ENCODE measurements at places on chromosomes 12 and 14. TPM values are rescaled to one million over a fixed set of nuclear protein-coding genes. Genes with fewer than 3 reads are reported as not detected.

DNA sequence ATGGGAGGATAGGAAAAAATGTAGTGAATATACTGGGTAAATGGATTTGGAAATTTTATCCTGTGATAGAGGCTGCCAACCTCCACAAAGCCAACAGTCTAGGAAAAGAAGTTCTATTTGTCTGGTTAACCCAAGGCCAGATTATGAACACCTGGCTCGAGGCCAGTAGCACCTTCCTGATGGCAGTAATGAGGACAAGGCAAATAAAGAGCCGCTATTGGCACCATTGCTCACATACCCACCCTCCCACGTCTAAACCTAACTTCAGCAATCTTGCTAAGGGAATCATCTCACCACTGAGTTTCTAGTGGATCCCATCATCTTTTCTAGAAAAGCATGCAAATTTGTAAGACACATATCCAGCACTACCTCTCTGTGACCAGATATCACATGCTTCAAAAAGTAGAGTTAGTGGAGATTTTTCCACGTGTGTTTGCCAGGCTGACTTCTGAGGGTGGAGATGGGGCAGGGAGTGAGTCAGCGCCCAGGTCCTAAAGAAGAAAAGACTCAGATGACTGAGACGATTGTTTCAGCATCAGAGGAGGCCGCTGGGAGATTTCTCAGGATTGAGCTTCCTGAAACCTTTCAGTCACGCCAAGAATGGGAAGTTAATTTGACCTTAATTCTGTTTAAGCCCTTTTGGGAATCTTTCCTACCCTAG, 362.9 kb downstream of the EMP1 start:
- DNase-seq, result no peak

Gene SLCO1B1
- total RNA-seq, result not detected

DNA sequence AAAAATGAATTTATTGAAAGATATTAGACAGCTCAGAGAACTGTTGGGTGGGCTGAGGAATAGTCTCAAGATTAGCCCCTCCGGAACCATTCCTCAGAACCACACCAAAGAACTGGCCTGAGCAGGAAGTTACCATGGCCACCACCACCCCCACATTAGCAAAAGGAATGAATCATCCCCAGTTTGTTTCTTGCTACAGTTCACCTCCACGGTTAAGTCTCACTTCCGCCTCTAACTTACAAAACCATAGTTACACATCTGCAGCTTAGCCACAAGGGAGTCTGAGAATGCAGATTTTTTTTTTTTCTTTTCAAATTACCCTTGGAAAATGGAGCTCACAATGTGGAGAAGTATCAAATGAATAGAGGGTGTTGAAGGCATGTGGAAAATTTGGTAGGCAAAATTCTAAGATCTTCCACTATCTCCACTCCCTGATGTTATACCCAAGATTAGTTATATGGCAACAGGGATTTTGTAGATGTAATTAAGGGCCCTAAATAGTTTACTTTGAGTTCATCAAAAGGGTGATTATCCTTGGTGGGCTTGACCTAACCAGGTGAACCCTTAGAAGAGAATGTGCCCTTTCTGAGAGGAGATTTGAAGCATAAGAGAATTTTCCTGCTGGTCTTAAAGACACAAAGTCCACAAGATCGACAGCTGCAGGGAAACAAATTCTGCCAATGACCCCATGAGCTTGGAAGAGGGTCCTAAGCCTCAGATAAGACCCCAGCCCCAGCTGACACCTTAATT, 129.8 kb upstream of the KRR1 start:
- DNase-seq, result no peak

Gene ERP27
- total RNA-seq, result 0.25 TPM

DNA sequence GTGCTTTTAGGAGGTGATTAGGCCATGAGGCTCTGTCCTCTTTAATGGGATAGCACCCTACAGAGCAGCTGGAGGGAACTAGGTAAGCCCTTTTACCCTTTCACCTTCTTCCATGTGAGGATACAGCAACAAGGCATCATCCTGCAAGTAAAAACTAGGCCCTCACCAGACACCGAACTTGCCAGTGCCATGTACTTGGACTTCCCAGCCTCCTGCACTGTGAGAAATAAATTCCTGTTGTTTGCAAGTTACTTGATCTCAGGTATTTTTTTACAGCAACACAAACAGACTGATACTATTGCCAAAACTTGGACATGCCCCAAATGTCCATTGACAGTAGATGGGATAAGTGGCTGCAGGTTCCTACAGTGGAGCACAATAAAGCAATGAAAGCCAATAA, 85.8 kb upstream of the MAP1LC3B2 start:
- no peak for DNase-seq

Gene RPL10L
- not detected for total RNA-seq

- DNase-seq, result no peak
These were observed 32.5 kb downstream of the RGS6 start for GRCh38 chr14:71964716-71965115.

DNA sequence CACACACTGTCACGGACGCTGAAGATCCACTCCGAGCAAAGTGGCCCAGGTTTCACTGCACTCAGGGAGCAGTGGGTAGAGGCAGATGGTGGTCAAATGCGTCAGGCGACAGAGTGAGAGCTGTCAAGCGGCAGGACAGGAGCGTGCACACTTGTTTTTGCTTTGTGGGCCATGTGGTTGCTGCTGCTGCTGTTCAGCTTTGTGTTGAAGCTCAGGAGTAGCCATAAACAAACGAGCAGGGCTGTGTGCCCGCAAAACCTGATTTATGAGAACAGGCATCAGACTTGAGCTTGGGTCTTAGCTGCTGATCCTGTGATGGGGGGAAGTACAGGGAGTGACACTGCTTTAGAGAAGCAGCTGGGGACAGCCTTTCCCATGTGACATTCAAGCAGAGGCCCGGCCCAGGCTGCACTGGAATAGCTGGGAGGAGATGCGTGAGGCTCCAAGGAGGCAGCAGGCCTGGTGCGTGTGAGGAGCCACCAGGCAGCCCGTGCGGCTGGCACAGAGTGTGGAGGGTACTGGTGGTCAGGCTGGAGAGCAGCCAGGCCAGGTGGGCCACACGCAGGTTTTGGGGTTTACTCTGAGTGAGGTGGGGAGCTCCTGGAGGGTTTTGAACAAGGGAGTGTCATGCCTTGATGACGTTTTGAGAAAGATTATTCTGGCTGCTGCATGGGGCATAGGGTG, 31.1 kb upstream of the ASPG start:
- no peak for DNase-seq

Gene SSTR1
- 0.37 TPM for total RNA-seq

GRCh38 chr12:44126806-44127205, 290.9 kb downstream of the TMEM117 start:
- DNase-seq, result no peak

DNA sequence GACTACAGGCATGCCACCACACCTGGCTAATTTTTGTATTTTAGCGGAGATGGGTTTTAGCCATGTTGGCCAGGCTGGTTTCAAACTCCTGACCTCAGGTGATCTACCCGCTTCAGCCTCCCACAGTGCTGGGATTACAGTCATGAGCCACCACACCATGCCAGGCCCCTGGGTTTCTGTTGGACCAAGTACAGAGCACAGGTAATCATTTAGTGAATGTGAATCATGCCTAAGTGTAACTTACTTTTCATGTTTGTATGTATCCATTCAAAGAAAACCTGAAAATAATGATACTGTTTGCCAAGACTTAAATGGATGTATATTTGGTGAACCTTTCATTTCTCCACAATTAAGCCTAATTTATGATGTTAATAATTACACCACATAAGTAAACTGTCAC, 65.9 kb downstream of the FGD6 start:
- DNase-seq, result no peak

Gene GLI1
- 0.37 TPM for total RNA-seq

GRCh38 chr14:90381011-90381786, 15.6 kb upstream of the CALM1 start:
- peak; percentile 63 for DNase-seq

DNA sequence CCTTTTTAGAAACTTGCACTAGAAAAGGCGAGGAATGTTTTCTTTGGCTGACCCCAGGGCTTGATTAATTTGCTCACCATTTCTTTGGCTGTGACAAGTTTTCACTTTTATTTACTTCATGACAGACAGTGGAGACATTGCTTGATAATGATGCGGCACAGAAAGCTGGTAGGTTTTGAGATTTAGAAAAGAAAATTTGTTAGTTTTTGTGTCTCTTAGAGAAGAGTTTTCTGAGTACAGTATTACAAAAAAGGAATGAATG, 18.4 kb downstream of the SRGAP1 start:
- no peak for DNase-seq

DNA sequence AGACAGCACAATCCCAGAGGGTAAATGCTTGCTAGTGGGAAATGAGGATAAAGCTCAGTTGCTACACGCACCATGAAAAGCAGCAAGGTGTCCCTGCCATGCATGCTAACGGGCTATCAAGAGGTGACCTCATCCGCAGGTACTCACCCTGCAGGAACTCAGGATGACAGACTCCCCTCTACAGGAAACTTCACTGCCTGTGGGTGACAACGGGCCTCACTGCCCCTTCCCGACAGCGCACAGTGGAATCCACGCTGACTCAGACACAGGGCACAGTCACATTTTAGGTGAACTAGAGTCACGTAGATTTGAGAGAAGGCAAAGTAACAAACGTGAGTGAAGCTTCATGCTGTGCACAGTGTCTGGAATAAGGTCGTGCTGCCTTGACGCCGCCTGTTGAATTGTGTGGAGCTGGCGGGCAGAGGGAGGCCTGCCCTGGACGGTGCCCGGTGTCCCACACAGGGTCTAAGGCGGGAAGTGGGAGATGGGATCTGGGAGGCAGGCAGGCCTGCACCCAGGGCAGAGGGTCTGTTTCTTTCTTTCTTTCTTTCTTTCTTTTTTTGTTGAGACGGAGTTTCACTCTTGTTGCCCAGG, 331.8 kb downstream of the TMEM132D start:
- DNase-seq, result no peak

Gene CLEC4C
- total RNA-seq, result not detected

Gene TAS2R9
- total RNA-seq, result not detected

- DNase-seq, result no peak
These were observed 96.2 kb upstream of the CPM start for GRCh38 chr12:69028941-69029729.

DNA sequence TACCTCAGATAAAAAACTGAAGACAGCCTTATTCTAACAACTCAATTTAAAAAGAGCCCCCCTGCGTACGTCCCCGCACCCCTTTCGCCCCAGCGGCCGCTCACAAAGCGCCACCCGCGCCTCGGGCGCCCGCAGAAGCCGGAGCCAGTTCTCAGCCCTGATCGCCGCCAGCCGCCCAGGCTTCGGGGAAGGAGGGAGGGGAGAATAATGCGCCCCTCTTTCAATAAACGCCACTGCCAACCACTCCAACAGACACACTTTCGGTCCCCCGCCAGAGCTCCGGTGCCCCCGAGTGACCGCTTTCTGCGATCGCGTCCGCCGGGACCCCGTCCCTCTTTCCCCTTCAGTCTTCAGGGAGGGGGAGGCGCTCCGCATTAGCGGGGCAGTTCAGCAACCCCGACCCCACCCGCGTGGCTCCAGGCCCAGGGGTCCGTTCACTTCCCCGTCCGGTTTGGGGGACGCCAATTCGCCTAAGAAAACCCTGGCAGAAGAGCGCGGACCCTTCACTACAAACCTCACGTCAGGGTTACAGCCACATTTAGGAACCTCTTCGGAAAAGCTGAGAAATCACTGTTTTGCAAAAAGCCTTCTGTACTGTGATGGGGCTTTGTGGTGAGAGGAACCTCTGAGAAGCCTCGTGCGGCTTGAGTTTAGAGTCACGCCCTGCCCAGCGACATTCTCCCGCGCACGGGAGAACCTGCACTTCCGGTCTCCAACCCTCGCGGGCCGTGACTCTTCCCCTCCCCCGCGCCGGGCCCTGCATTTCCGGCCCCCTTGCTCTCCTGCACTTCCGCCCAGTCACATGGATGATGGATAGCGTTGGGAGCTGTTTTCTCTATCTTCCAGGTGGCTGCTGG, 18.7 kb downstream of the FOXG1 start:
- DNase-seq, result no peak
